ENCODE measurements at places on chromosomes 5 and 9.

DNA sequence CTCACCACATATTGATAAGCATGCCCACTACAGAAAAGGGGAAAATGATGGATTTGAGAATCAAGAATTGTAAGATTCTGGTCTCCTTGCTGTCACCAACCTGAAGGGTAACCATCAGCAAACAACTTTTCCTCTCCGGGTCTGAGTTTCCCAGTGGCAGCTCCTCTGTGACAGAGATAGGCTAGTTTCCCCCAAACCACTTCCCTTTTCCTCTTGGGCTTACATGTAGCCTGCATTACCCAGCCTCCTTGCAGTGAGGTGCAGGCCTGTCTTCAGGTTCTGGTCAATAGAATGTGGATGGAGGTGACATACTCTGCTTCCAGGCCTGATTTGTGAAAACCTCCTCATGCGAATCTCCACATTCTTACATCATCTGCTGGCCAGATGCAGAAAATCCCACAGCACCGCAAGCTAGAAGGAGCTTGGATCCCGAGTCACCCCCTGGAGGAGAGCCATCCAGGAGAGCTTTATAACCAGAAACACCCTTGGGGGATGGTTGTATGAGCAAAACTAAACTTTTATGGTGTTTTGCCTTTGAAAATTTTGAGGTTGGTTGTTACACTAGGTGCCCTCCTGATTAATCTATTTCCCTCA is 206.1 kb downstream of the RGS3 start:
- no peak for DNase-seq

GRCh38 chr5:145764325-145764724 is 70.8 kb downstream of the PRELID2 start:
- DNase-seq: no peak

DNA sequence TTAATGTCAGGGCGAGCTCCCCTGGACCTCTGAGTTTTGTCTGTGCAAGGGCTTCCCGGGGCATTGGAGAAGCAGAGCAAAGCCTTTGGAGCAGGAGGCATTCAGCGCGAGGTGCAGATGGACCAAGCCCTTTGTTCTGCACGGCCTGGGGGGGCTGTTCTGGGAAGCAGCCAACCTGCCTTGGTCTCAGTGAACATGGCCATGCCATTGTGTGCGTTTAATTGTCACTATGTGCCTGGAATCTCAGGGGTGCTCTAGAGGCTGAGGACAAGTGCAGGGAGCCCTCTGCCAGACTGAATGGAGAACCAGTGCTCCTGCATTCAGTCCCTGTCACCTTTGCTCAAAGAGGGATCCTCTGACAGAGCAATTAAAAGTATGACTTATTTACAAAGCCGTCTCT is 329.4 kb downstream of the IRX1 start:
- no peak for DNase-seq

GRCh38 chr9:83199240-83199639 is 136.3 kb upstream of the RASEF start:
- no peak for DNase-seq

DNA sequence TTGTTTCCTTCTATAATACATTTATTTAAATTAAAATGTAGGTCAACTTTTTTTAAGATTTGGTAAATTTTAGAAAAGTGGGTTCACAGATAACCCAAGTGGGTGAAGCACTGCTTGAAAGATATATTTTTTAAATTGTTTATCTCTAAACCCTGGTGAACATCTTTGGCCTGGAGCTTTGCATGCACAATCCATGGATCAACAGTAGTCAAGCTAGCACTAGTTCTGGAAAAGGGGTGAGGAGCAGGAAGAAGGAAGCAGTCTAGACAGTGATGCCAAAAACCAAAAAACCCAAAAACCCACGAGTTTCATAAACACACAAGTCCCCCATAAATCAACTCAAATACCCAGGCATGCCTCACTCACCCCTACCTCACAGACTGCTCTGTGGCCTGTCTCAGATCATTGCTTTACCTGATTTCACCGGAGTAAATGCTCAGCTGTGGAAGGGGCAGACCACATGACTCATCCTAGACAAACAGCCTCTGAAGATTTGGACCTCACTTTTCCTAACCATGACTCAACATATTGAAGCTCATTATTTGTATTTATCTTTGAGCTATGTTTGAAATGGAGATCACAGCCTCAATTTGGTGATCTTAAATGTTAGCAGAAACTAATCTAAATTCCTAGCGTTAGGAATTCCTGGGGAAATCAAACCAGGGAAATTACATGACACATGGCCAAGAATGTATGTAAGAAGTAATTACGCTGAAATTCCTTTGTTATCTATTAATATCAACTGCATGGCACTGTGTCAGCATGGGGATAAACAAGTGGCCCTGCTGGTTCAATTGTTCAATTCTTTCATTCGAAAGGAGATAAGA is 149.6 kb downstream of the ZNF608 start:
- no peak for DNase-seq

DNA sequence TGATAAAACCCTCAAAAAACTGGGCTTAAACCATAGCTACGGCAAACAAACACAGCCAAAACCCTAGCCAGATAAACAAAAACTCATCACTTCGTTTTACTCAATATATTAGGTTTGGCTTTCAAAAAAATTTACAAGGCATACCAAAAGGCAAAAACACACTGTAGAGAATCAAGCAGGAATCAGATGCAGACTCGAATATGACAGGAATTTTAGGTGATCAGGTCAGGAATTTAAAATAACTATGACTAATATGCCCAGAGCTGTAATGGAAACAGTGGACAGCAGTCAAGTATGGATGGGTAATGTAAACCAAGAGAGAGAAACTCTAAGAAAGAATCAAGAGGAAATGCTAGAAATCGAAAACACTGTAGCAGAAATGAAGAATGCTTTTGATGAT is 26.5 kb upstream of the DOCK2 start:
- no peak for DNase-seq

- DNase-seq: peak; percentile 69
Observed at GRCh38 chr5:128213340-128213739, 129.8 kb downstream of the SLC12A2 start.

DNA sequence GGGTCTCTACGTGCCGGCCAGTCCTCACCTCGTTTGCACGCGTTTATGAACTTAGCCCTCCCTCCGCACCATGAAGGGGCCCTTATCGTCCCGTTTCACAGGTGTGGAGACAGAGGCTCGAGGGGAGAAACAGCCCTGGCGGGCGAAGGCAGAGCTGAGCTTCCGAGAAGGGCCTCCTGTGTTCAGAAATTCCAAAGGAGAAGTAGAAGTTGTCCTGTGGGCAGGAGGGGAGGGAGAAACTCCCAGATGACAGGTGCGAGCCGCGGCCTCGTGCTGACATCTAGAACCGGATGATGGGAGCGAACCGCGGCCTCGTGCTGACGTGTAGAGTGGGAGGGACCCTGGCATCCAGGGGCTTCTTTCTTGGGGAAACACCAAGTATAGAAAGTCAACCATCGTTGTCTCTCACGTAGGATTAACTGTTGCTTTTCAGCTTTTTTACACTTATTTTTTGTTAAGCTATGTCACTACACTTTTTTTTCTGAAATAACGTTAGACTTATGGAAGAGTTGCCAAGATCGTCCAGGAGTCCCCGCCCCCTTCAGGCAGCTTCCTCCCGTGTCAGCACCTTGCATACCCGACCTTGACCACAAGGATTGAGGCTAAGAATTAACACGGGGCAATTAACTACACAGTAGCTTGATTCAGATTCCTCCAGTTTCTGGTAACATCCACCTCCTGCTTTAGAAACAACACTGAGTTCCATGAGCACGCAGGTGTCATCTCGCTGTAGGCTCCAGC is 42.8 kb upstream of the NKD2 start:
- DNase-seq: no peak

DNA sequence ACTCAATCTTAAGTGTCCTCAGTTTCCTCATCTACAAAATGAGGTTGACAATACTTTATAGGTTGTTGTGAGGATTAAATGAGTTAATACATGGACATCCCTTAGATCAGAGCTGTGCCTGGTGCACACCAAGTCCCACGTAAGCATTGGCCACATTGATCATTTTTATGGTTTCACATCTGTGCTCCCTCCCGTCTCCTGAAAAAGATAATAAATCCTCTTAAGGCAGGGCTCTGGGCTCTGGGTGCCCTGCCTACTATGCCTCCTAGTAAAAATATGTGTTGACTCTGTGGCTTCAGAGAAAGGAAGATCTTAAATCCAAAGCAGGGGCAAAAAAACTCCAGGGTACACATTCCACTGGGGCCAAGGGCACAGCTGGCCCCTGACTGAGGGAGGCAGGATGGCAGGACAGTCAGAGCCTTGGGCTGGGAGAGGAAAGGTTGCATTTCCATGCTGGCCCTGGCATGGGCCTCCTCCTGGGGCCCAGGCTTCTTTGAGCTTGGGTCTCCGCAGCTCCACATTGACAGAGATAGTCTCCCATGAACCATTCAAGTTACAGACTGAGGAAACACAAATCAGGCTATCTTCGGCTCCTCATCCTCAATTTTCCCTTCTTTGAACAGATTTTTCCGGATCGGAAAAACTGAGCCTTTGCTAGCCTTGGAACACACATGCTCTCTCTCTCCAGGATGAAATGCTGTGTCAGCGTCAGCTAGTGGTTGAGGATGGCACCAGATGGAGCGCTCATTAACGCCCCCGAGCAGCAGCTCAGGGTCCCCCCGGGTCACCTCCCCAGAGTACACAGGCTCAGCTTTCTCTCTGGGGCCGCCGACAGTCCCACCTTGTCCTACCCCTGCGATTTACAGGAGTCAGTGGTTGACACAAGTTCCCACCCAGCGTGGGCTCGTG is 22.4 kb upstream of the KIF12 start:
- no peak for DNase-seq

- DNase-seq: no peak
Observed at GRCh38 chr5:119355244-119355638, 578 bp upstream of the TNFAIP8 start.

DNA sequence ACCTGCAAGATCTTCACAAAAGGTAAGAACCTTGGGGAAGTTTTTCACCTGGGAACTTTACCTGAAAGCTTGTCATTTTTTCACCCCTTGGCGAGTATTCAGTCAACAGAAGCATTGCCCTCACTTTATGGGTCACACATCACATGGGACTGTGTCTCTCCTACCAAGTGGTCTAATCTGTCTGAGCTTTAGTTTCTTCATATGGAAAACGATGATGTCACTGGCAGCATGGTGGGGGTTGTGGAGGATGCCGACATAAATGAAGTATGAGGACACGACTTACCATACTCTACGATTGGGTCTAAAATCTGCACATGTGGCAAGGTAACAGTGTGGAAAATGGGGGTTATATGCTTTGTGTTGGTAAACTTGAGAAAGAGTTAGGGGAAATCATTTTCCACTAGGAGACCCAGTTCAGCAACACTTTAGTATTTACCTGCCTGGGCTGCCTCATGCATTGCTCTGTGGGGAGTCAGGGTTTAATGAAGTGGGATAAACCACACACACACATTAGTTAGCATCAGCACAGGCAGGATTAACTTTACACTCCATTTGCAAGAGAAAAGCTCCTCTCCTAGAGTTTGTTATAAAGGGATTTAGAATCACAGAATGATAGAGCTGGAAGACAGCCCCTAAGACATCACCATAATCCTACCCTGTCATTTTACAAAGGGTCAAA is 19.8 kb upstream of the PAX5 start:
- no peak for DNase-seq

GRCh38 chr5:124438026-124438902 is 308.2 kb downstream of the ZNF608 start:
- no peak for DNase-seq

- DNase-seq: no peak
Observed at GRCh38 chr5:175214152-175214551, 229.8 kb downstream of the DRD1 start.

GRCh38 chr9:113590991-113591898 is 127.7 kb downstream of the RGS3 start:
- DNase-seq: peak; percentile 64

DNA sequence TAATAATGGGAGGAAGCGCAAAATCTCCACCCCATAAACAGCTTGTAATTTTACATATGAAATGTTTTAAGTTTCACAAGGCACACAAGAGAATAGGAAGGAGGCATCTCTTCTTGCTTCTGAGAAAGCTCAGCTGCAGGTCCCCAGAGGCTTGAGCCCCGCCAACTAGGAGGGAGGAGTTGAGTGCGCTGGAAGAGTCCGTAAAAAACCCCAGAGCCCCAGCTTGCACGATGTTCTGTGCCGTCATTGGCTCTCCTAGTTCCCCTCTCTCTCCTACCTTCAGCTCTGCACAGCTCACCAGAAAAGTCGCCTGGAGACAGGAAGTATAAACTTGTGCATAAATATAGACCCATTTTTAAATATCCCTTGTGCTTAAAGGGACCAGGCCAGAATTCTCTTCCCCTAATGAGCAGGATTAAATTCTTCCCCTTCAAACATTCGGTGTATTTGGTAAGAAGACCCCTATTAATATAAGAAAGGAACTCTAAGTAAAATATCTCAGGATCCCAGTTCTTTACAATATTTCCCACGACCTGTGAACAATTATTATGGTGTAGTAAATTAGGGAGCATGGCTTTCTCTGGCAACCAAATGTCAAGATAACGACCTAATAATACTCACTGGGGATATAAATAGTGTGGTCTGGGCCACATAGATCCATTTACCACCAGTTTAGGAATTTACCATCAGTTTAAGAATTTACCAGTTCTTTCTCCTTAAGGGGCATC is 13.7 kb downstream of the GLRX start:
- DNase-seq: no peak

DNA sequence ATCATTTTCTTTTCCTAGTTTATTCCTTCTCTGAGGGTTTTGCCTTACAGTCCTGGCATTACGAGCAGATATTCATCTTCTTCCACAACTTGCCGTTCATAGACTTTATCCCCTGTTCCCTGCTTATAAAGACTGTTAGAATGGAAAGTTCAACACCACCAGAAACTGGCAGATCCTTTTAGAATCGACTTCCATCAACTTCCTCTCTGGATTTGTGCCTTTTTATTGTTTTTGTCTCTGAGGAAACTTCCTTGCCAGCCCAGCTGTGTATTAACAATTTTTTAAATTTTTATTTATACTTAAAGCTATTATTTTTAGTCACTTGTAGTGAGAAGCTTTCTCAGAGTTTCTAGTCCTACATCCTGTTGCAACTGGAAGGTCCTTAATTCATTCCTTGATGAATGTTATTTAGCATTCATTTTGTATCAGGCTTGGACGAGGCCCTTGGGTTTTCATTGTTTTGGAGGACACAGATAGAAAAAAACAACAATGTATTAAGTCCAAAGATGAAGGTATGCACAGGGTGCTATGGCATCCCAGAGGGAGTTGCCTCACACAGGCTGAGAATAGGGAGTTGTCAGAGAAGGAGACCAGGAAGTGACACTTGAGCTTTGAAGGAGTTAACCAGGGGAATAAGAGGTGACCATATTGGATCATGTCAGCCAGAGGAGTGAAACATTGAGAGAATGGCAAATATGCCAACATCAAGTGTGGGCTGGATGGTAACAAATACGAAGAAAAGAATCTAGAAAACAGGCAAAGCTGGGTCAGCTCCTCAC is 81.3 kb downstream of the ADAMTSL1 start:
- no peak for DNase-seq

- no peak for DNase-seq
Observed at GRCh38 chr5:141084487-141084989, 9.9 kb upstream of the PCDHB2 start.

DNA sequence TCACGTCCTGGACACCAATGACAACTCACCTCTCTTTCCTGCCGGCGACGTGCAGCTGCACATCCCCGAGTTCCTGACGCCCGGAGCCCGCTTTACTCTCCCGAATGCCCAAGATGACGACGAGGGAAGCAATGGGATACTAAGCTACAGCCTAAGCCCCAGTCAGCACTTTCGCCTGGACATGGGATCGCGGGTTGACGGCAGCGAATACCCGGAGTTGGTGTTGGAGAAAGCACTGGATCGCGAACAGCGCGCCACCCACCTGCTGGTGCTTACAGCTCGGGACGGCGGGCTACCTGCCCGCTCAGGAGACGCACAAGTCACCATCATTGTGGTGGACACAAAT is 1.1 kb downstream of the PCDHAC1 start:
- DNase-seq: no peak

GRCh38 chr5:55672477-55672911 is 39.6 kb downstream of the SLC38A9 start:
- DNase-seq: no peak

Measured in mesothelial cell of epicardium (in vitro differentiated cells).